ENCODE measurements at places on chromosomes 1 and 21.

DNA sequence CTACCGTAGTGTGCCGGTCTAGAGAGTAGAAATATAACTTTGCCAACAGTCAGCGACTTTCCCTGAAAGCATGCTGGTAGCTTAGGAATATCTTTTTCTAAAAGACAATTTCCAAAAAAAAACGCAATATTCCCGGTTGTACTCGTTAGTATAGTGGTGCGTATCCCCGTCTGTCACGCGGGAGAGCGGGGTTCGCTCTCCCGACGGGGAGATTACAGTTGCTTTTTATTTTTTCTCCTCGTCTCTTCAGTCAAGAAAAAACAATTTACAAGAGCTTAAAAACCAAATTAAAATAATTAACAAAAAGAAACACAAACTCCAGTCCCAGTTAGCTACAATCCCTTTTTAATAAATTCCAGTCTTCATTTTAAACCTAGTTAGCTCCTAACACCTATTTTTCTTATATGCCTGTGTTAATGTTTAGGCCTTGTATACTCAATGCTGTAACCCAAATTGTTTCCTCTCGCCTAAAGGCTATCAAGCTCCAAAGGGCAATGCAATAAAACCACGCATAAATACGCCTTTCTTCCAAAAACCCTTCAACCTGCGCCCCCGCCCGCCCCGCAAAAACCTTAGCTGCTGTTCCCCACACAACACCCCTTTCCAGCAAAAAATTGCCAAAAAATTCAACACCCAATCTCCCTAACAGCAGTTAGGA lies 7.8 kb downstream of the HSPA6 start:
- DNase-seq: no peak

GRCh38 chr1:28249013-28249865 lies 10.1 kb upstream of the SESN2 start:
- no peak for DNase-seq

DNA sequence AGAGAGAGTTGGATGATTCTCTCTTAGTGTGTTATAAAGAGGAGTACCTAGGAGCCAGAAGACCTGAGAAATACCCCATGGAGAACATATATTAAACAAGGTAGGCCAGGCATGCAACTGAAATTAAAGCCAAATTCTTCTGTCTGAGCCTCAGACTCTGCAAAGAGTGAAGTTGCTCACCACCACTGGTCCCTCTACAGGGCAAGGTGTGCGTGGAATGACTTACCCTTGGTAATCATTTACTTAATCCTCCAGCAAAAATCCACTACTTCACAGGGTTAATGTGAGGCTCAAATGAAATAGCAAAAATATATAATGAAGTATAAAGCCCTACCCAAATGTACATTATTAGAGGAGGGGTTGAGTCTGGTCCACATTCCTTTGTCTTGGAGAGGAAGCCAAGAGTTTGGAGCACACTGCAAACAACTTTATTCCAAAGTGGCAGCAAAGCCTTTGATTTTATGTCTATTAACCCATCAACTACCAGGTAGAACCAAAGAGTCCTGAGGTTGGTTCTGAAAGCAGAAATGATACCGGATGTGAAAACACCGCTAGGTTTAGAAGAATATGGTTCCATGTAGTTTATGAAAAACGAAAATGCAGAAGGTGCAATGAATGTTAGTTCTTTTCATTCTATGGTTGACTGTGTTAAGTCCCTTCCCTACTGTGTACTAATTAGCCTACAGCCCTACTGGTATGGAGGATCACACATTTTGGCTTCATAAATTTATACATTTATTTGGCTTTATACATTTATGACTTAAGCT lies 8.5 kb downstream of the SSR2 start:
- DNase-seq: no peak

DNA sequence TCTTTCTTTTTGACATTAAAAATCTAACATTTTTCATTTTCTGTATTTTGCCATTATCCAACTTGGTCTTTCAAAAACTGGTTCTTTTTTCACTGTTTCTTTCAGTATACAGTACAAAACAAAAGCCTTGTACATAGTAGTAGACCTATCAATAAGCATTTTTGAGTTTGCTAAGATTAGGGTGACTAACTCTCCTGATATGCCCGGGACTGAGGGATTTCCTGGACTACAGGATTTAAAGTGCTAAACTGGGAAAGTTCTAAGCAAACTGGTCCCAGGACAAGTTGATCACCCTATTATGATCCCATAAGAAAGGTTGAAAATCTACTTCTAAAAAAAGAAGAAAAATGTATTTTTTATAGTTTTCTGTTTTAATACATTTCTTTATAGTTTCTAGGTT lies 120.9 kb downstream of the USP25 start:
- DNase-seq: no peak

DNA sequence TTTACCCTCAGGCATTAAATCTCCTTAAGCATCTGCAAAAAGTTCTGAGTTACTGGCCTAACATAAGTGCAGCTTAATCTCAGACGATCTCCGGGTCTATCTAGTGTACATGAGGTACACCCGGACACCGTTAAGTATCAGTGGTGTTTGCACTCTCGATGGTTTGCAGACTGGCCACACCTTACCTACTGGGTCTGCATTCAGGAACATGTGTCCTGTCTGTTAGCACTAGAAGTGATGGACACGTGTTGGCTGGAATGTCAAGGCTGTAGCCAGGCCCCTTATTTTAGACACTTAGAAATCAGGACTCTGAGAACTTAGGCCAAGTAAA lies 783 bp upstream of the AGL start:
- no peak for DNase-seq

- DNase-seq: no peak
These were observed 31.8 kb downstream of the RABIF start for GRCh38 chr1:202857136-202857610.

DNA sequence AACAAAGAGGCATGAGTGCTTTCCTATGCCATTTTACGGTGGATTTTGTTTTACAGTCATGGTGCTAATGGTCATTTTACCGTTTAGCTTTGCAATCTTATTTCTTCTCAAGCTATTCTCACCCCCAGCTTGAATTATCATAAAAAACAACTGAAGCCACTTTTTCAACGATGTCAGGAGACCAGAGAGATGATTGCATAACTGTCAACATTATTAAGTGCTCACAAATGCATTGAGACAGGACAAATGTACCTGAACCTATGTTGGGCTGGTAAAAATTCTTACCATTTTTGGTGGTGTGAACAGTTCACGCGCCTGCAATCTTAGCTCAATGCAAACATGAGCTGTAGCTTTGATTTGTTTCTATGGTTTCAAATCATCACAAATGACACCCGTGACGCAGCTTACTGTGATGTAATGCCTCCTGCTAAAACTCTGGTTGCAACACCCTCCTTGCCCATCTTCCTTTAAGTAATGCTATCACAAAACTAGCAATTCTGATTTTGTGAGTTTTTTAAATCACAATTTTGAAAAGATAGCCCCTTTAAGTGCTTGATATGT lies 104.4 kb downstream of the UCHL5 start:
- DNase-seq: no peak

DNA sequence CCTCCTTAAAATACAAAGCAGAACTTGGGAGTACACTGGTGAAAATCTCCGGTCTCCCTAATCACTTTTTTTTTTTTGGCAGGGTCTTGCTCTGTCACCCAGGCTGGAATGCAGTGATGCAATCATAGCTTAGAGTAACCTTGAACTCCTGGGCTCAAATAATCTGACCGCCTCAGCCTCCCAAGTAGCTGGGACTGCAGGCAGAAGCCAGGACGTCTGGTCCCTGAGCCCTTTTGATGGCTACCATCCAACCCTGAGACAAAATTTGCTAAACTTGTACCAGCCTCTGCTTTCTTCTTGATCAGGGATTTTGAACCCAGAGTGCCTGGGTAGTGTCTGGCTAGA lies 4.1 kb downstream of the L1TD1 start:
- no peak for DNase-seq

GRCh38 chr1:145688328-145688727 lies 18.8 kb downstream of the PDZK1 start:
- no peak for DNase-seq

GRCh38 chr1:205447457-205448341 lies 8.1 kb downstream of the BLACAT1 start:
- DNase-seq: no peak

GRCh38 chr1:163664671-163665335 lies 343.0 kb downstream of the NUF2 start:
- DNase-seq: no peak

- no peak for DNase-seq
These were observed 2.1 kb upstream of the AHDC1 start for GRCh38 chr1:27605796-27606707.

DNA sequence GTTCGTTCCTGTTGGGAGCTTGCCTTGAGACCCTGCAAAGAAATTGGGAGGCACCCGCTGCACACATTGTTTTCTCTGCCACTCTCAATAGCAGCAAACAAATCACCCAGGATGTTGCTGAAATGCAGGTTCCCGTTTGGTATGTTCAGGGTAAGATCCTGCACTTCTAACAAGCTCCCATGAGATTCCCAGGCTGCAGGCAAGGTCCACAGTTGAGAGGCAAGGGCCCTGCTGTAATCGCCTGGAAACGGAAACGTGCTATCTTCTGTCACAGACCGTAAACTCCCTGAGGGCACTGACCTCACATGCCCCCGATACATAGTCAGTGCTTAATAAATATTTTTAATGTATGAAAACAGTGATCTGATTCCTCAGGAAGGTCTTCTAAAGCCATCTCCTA lies 37.8 kb downstream of the XCL1 start:
- DNase-seq: no peak

DNA sequence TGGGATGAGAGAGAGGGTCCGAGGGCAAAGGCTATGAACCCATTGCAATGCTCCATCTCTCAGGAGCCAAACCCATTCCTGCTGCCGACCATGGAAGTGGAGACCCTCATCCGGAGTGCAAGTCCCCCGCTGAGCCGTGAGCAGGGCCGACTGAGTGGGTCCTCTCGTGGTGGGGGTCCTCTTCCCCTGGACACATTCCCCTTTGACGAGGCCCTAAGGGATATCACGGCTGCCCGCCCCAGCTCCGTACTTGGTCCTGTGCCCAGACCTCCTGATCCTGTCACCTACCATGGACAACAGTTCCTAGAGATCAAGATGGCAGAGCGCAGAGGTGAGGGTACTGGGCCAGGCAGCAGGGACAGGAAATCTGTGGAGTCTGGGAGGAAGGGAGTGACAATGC lies 11.0 kb downstream of the HYI start:
- no peak for DNase-seq

GRCh38 chr1:4171480-4172450 lies 271.7 kb upstream of the C1orf174 start:
- no peak for DNase-seq

- DNase-seq: no peak
These were observed 14.3 kb downstream of the ECHDC2 start for GRCh38 chr1:52907068-52907811.

GRCh38 chr1:58038574-58038973 lies 508.0 kb downstream of the OMA1 start:
- DNase-seq: no peak

DNA sequence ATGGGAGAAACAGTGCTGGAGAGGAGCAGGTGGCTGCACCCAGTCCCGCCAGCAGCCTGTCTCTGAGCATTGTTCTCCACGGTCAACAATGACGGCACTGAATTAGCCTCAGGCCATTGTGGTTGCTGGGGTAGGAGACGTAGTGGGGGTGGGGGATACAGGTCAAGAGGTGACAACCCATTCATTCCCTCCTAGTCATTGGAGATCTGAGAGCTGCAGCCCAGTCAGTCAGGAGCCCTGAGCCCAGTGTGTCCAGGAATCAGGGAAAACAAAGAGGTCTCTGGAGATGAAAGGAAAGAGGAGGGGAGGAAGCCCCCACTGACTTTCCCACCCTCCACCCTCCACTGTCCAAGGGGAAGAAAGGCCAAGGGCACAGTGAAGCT lies 15.3 kb downstream of the SMIM12 start:
- no peak for DNase-seq

DNA sequence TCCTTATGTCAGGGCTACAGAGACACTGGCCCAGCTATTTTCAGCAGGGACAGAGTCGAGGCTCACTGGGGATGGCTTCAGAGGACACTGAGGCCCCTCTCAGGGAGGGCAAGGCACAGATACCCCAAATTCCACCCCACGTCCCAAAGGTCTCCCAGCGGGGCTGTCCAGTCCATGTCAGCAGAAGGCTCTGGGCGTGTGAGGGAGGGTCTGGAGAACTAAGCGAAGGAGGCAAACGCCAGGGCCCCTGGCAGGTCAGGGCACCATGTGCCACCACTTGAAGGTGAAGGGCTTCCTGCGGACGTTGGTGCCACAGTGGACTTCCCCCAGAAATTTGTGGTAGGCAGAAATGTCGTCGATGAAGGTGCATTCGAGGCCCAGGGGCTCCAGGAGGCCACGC lies 15.0 kb upstream of the SDHB start:
- DNase-seq: no peak

DNA sequence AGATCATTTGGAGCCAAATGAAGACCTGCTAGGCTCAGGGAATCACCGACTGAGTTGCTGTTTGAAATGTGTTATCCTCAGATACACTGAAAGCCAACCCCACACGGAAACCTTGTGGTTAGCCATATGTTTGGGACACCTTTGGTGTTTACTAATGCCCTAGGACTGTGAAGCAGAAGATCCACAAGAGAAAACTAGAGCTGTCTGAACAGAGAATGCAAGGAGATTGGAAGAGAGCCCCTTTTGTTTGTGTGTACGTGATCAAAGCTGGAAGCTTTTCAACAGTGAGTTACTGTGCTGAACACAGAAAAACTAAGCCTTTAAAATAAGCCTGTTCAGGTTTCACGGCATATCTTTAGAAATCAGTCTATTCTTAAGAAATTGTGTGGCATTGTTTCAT lies 908.2 kb upstream of the ADGRL2 start:
- no peak for DNase-seq

GRCh38 chr1:156489166-156489934 lies 11.2 kb downstream of the MEF2D start:
- DNase-seq: no peak

DNA sequence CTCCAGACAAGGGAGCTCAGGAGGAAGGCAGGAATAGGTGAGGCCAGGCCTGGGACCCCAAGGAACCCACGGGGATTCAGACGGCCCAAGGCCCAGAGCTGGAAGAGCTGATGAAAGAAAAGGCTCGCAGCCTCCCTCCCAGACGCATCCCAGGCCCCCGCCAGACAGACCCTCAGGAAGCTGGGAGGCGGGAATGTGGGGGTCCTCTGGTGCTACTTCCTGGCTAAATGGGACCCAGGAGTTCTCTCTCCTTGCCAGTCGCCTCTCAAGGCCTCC lies 430 bp downstream of the FBXO2 start:
- DNase-seq: no peak

DNA sequence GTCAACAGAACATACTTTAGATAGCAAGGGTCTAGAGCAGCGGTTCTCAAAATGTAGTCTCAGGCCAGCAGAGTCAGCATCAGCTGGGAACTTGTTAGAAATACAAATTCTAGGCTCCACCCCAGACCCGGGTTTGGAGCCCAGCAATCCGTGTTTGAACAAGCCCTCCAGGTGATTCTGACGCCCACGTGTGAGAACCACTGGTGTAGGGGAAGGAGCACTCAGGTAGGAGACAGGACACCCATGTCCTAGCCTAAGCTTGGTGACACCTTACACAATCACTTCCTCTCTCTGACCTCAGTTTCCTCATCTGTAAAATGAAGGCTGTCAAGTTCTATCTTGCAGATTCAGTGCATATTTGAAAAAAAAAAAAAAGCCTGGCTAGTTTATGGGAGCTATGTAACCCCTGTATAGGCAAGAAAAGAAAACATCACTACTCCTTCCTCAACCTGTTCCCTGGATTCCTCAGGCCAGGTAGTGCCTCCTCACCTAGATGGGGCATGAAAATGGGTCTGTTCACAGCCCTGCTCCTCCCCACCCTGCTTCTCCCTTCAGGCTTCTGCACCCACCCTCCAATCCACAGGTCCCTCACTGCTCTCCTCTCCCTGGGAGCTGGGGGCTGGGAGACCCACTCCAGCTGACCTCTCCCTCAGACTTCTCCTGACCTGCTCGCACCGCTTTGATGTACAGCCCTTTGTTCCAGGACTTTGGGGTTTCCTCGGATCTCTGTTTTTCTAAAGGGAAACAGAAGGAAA lies 7.1 kb upstream of the PHLDA3 start:
- DNase-seq: no peak

All from AG04449 (cell line).